BJ (cell line): ENCODE measurements at places on chromosomes 3 and 15.

GRCh38 chr3:85586018-85586417 lies 627.2 kb downstream of the CADM2 start:
- DNase-seq: no peak

GRCh38 chr3:185976977-185977678 lies 39.3 kb upstream of the TRA2B start:
- no peak for DNase-seq

DNA sequence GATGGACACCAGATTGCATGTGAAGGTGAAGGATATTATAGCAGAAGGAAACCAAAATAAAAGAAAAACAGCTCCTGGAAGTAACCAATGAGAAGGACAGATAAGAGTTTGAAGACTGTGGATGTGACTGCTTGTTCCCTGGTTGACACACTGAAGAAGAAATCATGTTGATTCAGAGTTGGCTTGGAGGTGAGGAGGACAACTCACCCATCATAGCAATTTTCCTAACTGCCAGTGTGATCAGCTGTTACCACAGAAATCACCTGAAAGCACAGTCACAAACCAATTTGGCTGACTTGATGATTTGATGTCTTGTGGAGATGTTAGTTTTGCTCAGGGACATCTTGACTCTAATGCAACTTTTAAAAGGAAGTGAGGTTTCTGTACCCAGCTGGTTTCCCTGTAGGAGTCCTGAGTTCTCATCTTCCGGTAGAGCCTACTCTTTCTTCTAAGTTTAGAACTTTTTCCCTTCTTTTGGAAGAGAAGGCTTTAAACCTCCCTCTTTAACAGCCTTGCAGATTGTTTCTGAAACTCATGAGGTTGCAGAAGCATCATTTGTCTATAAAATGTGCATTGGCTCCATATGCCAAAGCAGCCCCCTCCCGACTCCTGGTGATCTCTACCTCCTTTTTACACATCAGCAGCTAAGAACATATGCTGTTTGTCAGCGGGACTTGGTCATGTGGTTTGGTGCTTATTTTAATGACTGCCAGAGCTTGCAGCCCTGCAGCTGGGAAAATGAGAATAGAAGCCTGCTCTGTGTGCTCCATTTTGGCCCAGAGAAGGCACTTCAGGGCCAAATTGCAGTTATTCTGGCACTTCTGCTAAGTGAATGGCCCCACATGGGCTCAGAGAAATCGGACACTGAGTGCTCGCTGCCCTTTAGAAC lies 10.3 kb downstream of the ATG7 start:
- no peak for DNase-seq

DNA sequence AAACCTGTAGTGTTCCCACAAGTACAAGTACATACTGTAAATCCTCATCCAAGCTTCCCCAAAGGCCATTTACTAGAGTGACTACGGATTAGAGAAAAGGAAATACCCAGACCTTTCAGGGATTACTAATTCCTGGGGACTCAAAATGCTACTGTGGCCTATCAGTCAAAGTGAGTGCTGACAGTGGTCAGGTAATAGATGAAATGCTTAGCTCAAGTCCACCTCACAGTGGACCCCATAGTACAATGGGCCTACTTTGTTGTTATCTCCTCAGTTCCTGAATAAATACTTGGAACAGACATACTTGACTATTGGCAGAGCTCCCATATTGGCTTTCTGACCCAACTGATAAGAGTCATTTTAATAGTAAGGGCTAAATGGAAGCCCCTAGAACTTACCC lies 61.6 kb downstream of the MAP4 start:
- no peak for DNase-seq

GRCh38 chr3:4670352-4670751 lies 177.2 kb downstream of the ITPR1 start:
- no peak for DNase-seq

DNA sequence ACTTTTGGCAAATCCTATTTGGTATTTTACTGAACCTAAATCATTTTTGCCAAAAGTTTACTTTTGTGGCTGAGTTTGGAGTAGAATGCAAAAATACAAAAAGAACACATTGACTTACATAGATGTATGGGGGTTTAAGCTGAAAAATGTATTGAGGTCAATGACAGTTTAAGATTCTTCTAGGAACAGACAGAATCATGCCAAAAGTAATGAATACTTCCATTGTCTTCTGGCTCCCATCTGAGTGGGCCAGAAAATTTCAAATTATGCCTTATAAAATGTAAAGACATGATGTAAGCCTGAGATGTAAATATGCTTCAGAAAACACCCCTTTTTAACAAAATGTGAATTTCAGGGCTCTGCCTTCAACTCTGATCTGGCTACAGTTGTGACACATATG lies 375.1 kb upstream of the DPH6 start:
- DNase-seq: no peak

DNA sequence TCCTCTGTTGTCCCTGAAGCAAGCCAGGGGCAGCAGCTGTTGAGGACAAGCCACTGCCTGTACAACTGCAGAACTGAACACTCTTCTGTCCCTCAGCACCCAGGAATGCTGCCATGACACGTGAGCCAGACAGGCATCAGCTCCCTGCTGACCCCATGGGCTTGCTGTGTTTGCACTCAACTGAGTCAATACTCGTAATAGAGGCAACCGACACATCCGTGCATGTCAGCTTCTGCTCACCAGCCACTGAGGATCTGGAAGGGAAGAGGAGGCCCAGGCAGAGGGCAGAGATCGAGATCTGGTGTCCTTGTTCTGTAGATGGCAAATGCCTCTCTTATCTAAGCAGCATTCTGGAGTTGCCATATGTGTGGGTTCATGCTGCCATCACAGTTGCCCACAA lies 54.3 kb upstream of the SEC61A1 start:
- DNase-seq: no peak

DNA sequence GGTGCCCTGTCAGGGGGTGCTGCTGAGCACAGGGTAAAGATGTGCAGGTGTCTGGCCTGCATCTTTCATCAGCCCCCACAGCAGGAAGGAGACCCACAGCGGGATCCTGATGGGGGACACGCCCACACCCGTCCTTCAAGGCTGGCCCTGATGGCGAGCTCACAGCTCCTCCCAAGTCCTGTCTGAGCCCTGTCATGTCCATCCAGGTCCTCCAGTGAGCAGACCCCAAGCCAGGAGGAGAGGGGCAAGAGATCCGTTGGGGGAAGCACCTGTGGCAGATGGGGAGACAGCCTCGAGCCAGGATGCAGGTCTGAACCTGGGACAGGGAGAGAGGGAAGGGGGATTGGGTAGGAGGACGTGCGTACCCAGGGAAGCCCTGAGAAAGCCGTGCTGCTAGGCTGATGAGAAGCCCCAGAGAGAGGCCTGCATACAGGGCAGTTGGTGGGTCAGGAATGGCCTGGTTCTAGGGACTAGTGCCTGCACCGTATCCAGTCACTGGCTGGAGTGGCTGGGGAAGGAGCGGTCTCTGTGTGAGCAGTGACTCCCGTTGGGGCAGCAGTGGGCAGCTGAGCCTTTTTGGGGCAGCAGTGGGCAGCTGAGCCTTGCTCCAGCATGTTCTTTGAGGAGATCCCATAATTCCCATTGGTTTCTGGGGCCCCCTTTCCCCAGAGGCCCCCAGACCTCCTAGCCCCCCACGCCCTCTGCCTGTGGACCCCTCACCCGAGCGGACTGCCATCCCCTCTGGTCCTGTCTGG lies 133.3 kb upstream of the MEF2A start:
- no peak for DNase-seq
